NCI-H345 (cell line): ENCODE measurements at places on chromosomes 7 and 10.

GRCh38 chr7:108145401-108145800 is 15.2 kb upstream of the LAMB4 start:
- DNase-seq, result no peak

DNA sequence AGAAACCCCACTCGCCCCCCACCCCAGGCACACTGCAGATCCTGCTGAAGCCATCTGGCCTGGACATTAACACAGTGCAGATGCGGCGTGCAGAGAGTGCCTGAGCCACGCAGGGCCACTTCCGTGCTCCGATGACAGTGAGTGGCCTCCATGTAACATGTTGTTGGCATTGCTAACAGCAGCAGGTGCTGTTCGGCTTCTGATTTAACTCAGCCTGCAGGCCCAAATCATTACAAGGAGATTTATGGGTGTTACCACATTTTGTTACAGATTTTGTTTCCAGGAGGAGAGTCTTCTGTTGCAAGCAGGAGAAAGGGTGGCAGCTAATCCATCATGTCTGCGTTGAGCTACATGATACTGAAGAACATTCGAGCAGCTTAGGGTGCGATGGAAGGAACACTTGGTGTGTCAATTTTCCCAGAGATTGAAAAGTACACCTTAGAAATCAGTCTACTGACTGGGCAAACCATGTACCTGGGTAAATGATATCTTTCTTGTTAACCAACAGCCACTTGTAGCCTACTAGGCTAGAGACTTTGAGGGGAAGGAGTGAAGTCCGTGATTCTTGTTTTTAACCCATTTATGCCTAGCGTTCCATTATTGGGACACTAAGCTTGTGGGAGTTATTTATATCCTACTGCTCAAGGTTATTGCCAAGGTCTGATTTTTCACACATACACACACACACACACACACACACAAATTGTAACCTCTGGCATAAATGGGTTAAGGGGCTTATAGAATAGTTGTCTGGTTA is 90.0 kb downstream of the JCAD start:
- no peak for DNase-seq

GRCh38 chr7:18053177-18053928 is 25.7 kb upstream of the PRPS1L1 start:
- DNase-seq, result no peak

DNA sequence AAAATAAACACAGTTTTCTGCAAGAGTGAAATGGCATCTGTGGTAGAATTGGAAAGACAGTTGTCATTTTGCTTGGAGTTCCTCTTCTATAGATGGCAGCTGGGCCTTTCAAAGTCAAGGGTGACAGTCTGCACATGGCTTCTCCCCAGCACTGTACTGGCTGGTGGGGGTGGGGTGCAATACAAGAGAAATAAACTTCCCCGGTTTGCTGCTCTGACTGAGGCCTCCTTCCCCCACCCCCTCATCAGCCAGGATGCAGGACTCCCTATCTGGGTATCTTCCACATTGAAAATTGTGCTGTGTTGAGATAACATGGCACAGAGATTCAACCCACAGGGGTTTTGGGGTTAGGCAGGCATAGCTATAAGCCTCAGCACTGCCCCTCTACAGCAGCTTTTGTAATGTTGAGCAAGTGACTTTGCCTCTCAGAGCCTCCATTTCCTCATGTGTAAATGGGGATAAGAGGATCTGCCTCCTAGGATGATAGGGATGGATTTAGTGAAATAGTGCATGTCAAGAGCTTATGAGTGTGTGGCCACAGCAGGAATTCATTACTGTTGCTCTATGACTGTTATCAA is 85.8 kb upstream of the WDR11 start:
- no peak for DNase-seq

GRCh38 chr7:85567983-85568382 is 381.1 kb upstream of the SEMA3D start:
- DNase-seq, result no peak

DNA sequence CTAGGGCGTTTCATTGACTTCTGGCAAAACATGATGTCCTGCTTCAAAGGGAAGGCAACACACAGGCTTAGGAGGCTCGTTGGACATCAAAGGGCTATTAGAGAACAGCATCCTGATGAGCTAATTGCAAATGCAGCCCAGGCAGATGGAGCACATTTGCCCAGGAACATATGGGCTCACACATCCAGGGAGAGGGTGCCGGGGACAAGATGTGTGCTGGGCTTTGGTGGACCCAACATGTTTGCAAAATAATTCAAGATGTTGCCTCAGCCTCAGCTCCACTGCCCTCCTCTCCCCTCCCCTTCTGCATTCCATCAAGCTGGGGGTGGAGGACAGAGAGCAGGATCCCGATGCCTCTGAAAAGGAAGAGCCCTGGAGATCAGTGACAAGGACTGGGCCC is 217.1 kb upstream of the ZMIZ1 start:
- DNase-seq, result no peak

- no peak for DNase-seq
Observed at GRCh38 chr10:290026-290725, 154.9 kb downstream of the ZMYND11 start.

- no peak for DNase-seq
Observed at GRCh38 chr7:116400522-116400921, 99.0 kb upstream of the CAV2 start.

GRCh38 chr7:130436253-130436652 is 4.6 kb downstream of the CEP41 start:
- no peak for DNase-seq

DNA sequence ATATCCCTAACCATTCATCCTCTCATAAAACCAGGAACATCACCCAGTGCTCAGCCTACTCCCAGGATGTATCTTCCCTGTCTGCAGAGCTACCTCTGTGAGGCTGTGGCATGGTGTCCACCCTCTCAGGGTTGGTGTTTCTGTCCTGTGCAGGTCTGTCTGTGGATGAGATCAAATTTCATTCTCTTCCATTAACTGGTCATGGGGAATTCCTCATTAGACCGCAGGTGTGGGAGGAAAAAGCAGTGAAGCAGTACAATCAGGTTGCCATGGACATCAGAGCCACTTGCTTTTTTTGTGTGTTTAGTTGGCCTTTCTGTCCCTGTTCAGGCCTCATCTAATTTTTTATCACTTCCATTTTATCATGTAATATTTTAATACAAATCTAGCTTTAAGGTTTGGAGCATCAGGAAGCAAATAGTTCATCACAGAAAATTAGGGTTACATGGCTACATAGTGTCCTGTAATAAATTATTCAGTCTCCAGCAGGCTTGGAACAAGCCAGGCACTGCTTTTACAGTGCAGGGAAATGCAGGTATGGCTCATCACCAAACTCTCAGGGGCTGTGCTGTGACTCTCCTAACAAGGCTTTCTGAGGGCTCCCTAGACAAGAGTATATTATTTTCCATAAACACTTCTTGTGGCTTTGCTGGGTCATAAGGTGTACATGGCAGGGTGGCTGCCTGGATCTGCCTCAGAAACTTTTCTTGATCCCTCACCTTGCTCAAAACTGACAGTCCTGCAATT is 594.9 kb upstream of the IGFBP3 start:
- DNase-seq, result no peak

GRCh38 chr7:152895527-152895926 is 136.0 kb downstream of the ACTR3B start:
- no peak for DNase-seq

- DNase-seq, result peak; percentile 54
Observed at GRCh38 chr10:100482181-100482833, 19.5 kb downstream of the WNT8B start.

GRCh38 chr7:137628216-137628615 is 218.6 kb downstream of the DGKI start:
- peak; percentile 11 for DNase-seq

DNA sequence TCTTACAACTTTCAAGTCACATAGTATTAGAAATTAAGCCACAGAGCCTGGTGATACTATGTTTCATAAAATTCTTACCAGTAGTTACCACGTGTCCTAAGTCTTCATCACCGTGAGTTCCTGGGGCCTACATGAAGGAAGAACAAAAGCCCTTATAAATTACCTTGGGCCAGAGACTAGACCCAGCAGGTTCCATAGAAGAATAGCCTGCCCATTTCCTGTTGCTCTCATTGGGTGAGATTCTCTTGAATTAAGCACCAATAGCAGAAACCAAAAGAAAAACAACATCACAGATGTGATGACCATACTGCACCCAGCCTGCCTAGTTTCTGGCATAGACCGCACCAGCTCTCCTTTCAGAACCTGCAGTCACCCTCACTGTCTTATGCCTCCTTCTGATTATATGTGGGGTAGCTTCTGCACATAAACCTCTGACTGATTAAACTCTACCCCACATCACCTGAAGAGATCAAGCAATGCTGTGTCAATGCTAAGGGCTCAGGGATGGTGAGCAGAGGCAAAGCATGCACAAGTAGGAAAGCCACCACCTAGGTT is 18.0 kb upstream of the SEM1 start:
- no peak for DNase-seq

DNA sequence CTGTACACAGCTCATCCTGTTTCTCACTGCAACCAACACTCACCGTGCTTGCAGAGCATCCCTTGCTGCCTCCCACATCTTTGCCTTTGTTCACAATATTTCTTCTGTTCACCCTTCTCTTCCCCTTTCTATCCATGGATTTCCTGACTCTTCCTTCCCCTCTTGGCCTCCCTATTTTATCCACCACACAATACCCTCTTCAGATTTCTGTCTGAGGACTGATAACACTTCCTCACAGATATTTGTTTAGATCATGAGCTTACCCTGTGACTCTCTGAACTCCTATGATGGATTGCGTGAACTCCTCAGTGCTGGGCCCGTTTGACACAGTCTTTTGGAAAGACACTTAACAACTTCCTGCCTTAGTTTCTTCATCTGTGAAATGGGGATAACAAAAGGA is 62.8 kb upstream of the GPR158 start:
- no peak for DNase-seq

GRCh38 chr10:62034096-62034640 is 132.7 kb downstream of the ARID5B start:
- no peak for DNase-seq

- DNase-seq, result no peak
Observed at GRCh38 chr7:4065190-4065589, 616.9 kb upstream of the FOXK1 start.

DNA sequence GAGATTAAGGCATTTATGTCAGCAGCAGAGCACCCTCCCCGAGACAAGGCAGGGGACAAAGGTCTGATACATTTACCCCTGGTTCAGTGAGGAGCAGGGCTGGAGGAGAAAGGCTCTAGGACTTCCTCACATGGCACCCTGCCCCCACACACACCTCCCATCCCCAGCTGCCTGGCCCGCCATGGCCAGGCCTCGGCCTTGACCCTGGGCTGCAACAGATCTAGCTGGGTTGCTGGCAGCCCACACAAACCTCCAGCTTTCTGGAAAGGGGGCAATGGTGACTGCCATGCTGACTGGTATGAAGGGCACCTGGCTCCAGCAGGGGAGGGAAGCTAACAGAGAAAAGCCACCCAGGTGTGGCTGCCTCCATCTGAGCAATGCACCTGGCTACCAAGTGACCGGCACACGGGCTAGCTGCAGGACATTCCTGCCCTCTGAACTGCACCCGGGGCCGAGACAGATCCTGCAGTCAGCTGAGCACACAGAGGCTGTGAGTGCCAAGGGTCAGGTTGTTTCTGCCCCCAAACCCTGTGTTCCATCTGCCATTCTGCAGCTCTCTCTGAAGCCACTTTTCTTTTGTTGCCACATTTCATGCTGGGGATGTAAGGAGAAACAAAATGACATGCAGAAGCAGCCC is 85.8 kb upstream of the LRRC18 start:
- no peak for DNase-seq

DNA sequence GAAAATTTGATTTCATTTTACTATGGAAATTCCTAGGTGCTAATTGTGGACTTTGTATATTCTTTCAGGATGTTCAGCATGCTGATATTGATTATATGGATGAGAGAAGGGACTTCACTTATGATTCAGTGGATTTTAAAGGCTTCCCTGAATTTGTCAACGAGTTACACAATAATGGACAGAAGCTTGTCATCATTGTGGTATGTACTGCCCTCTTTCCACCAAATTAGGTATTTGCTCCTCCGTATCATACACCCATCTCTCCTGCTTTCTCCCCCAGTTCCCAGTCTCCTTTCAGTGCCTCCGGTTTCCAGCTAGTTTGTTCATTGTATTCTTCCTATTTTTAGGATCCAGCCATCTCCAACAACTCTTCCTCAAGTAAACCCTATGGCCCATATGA is 34.6 kb downstream of the MGAM start:
- no peak for DNase-seq

- DNase-seq, result no peak
Observed at GRCh38 chr7:138565451-138566114, 105.5 kb downstream of the TRIM24 start.

- DNase-seq, result no peak
Observed at GRCh38 chr7:103121641-103122040, 27.3 kb downstream of the NAPEPLD start.

DNA sequence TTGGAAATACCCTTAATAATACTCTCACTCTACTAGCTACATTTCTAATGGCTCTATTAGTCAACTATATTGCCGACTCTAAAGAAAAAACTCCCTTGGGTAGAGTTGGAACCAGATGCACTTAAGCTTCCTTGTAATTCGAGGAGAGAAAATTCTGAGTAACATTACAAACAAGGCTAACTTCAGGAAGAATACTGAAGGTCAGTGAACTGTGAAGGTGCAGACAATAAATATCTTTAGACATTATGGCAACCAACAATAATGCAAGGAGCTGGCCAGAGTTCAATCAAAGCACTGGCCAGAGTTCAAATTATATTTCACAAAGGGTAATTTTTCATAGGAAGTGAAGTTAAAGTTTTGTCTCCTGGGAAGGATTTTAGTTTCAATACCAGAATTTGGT is 40.7 kb upstream of the MRLN start:
- DNase-seq, result no peak

GRCh38 chr7:52715701-52716100 is 319.7 kb upstream of the POM121L12 start:
- no peak for DNase-seq

DNA sequence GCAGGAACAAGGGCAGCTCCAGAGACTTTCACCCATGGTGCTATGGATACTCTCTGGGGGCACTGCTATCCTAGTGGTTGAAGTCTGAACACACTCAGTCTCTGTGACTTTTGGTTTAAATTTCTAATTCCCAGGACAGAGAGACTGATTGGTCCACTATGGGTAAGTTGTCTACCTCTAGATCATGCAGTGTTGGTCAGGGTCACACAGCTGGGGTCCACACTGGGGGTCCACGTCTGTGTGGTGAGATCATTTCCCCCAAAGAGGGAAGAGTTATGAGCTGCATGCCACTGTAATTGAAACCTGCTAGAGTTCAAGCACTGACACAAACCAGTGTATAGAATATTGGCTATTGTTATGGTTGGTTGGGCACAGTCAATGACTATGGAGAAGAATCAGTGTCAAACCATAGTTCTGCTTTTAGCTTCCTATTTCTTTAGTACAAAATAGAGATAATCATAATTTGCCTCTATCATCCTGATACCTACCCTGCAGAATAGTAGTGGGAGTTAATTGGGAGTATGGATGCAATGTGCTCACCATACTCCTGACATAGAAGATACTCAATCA is 101.6 kb downstream of the PRTFDC1 start:
- DNase-seq, result peak; percentile 11

- no peak for DNase-seq
Observed at GRCh38 chr10:122949296-122949695, 4.7 kb downstream of the C10orf88 start.

DNA sequence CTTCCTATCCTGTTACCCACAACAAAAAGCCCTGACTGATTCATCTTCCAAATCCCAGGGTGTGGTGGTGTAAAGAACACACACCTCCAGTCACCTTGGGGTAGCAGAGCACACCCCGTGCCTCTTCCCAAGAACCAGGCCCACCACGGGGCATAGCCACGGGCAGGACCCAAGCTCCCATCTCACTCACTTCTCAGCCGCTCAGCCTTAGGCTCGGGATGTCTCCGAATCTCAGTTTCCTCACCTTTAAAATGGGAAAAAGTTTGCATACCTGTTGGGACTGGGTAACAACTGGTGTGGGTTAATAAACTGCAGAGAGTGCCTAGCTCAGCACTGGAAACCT is 139.0 kb downstream of the FGFR2 start:
- DNase-seq, result no peak
